ENCODE measurements at places on chromosomes 11 and 22. TPM values are rescaled to one million over a fixed set of nuclear protein-coding genes. Genes with fewer than 3 reads are reported as not detected.

Gene CSRP3
- not detected for total RNA-seq

DNA sequence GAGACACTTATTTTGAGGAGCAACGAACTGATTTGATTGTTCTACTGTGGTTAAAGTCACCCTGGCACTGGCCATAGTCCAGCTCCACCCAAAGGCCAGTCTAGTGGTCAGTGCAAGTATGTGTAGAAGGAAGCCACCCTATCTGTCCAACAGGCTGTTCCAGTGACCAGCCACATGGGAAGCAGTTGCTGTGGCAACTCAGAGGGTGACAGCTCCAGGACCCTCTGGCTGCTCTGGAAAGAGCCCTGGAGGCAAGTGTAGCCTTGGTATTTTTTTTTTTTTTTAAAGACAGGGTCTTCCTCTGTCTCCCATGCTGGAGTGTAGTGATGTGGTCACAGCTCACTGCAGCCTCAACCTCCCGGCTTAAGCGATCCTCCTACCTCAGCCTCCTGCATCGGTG lies 27.8 kb downstream of the LMO1 start:
- DNase-seq, result no peak

Gene SYT8
- not detected for total RNA-seq

DNA sequence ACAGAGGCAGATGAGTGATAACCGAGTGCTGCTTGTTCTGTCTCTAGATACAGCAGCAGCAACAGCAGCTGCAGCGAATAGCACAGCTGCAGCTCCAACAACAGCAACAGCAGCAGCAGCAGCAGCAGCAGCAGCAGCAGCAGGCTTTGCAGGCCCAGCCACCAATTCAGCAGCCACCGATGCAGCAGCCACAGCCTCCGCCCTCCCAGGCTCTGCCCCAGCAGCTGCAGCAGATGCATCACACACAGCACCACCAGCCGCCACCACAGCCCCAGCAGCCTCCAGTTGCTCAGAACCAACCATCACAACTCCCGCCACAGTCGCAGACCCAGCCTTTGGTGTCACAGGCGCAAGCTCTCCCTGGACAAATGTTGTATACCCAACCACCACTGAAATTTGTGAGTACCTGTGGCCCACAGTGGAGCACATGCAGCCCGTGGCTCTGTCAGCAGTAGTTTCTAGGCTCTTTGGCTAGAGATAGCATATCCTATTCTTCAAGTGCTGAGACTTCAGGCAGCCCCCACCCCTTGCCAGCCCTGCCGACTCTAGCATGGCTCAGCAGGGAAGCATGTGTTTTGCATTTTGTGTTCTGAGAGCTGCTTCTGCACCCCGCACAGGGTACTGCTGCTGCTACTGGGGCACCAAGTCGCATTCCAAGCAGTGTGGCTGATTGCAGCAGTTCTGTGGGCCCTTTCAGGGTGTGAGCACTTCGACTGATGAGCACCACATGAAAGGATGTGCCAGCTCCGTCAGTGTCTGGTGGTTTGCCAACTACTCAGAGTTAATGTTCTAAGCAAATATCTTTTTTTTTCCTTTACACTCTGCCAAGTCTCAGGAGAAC lies 59.2 kb downstream of the MED15 start:
- DNase-seq, result peak; percentile 70

Gene ST14
- not detected for total RNA-seq

Gene WT1
- total RNA-seq, result not detected

DNA sequence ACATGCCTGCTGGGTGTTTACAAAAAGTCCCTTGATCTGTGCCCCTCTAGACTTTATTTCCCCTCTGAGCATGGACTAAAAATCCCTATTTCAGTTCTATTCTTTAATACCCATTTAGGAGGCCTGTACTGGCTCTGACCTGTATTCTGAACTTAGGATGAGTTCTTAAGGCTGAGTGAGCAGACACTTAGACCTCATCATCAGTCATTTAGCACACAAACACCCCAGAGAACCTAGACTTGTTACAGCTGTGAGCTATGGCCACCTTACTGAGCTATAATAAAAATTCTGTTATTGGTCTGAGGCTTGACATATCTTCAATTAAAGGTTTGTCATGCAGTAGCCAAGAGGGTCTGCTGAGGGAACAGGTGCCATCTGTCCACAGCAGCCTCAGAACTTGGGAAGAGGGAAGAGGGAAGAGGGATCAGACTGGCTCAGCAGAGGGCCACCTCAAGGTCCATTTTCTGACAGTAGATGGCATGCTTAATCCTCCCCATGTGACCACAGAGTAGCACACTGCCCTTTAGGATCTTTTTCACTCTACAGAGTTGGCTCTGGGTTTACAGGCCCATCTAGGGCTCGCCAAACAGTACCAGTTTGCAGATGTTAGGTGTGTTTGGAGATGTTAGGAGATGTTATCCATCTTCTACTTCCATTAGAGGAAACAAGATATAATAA lies 30.2 kb upstream of the RRM1 start:
- DNase-seq, result no peak

Measured in Caki2 (cell line).